Breast epithelium (tissue), 4 donors: ENCODE measurements at places on chromosomes 12 and 14.

DNA sequence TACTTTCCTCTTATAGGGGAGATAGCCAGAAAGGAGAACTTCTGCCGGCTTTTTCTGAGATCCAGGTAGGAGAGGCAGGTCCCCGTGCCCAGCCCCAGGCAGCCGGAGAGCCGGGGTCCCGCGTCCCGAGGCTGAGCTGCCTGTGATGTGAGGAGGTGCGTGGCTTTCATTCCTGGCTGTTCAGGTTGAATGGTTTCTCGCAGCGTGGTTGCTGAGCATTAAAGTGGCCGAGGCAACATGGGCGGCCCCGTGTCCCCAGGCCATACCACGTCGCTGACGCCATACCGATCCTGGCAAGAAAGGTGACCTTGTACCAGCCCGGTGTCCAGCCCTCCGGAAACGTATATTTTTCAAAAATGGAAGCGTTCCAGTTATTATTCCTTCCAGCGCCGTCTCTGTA is 116.7 kb upstream of the MYL2 start:
- H3K36me3 ChIP-seq: no peaks in the 10 kb centered on the region
- peaks cover 6% of the 10 kb centered on the region for H3K27me3 ChIP-seq
- no peak overlapping the region for H3K27ac ChIP-seq

DNA sequence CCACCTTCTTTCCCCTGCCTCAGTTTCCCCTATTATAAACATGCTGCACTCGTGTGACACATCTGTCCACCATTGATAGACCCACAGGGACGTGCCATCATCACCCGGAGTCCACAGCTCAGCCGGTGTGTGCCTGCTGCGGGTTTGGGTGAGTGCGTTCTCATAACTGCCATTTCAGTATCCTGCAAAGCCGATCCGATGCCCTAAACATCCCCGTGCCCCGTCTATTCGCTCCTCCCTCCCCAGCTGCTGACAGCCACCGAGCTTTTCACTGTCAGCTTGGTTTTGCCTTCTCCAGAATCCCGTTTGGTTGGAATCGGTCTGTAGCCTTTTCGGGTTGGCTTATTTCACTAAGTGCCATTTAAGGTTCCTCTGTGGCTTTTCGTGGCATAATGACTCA is 3.9 kb downstream of the LRCOL1 start:
- no peak overlapping the region for H3K4me3 ChIP-seq
- H3K27ac ChIP-seq: no peak overlapping the region
- no peaks in the 10 kb centered on the region for H3K27me3 ChIP-seq
- no peaks in the 10 kb centered on the region for H3K4me1 ChIP-seq

- H3K4me3 ChIP-seq: peak overlapping the region; percentile 15
- H3K27ac ChIP-seq: peak overlapping the region; percentile 81
- no peaks in the 10 kb centered on the region for H3K36me3 ChIP-seq
- no peaks in the 10 kb centered on the region for H3K27me3 ChIP-seq
- DNase-seq: no peak
- no peaks in the 10 kb centered on the region for H3K4me1 ChIP-seq
Measured at GRCh38 chr14:20799456-20799891, 3.2 kb downstream of the RNASE1 start.

GRCh38 chr14:23130871-23131270 is 11.8 kb upstream of the CEBPE start:
- H3K4me1 ChIP-seq: no peaks in the 10 kb centered on the region
- no peak for DNase-seq
- H3K4me3 ChIP-seq: no peak overlapping the region
- H3K36me3 ChIP-seq: no peaks in the 10 kb centered on the region
- H3K27me3 ChIP-seq: no peaks in the 10 kb centered on the region
- peak overlapping the region; percentile 65 for H3K27ac ChIP-seq

DNA sequence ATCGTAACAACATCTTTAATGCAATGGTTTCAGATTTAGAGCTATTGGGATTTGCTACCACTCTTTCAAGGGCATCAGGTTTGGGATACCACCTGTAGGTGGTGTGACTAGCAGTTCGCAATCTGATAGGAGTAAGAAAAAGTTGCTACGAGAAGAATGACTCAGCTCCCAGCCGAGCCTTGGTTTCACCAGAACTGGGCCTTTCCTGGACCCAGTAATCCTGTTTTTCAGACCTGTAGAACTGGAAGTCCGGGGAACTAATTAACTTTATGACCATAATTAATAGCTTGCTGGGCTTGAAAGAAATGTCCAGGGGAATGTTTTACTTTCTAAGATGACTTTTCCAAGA is 770 bp downstream of the ABHD4 start:
- peak overlapping the region; percentile 67 for H3K4me3 ChIP-seq
- H3K36me3 ChIP-seq: peaks cover 7% of the 10 kb centered on the region
- H3K4me1 ChIP-seq: no peaks in the 10 kb centered on the region
- peak; percentile 48 for DNase-seq

DNA sequence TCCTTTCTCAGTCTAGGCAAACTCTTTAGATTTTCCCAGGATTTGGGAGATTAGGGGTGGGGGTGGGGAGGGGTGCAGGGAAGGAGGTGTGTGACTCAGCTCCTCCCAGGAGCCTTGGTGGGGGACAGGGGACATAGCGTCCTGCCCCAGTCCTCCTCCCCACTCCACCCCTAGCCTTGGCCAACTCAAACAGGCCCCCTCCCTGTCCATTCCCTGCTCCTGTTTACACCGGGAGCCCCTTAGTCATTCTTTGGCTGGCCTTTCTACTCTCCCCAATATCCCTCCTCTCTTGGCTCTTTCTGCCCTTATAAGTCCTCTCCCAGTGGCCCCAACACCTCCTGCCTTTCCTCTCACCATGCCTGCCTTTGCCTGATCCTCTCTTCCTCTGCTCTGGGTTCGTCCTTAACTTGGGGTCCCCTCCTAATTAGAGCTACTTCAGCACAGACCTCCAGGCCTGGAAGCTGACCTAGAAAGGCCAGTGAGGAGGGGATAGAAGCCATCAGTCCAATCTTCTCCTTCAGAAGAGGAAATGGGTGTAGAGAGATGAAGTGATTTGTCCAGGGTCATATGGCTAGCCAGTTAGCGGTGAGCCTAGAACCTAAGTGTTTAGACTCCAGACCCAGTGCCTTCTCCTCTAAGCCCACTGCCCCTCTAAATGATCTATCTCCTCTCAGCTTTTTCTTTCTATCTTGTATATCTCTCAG is 2.3 kb upstream of the ITGA5 start:
- no peaks in the 10 kb centered on the region for H3K4me1 ChIP-seq
- H3K27ac ChIP-seq: peak overlapping the region; percentile 86
- H3K4me3 ChIP-seq: no peak overlapping the region
- no peak for DNase-seq
- no peaks in the 10 kb centered on the region for H3K27me3 ChIP-seq

DNA sequence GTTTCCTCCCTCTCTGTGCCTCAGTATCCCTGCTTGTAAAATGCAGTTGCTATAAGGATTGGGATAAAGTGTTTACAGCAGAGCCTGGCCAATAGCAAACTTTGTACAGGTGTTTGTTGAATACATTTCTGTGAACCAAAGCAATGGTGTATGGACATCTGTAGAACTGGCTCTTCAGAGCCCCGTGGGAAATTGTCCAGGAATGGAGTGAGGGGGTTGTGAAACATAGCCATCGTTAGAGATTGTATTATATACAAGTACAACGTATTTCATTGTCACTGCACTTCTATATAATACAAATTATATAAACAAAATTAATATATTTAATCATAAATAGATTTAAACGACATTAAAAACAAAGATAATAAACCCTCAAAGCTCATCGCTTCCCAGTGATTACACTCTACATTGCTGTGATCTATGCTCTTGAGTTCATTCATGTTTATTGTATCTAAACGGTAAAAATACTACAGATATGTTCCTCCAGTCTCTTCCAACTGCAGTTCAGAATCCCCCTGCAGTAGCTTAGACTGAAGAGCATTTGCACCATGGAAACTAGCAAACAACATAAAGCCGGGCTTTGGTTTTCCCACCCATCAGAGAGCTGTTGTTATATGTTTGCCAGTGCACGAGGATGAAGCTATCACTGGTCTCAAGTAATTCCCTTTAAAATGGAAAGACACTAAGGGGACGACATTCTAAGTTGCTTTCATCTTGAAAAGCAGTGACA is 216.7 kb downstream of the TMEM132C start:
- H3K4me1 ChIP-seq: no peaks in the 10 kb centered on the region
- no peaks in the 10 kb centered on the region for H3K36me3 ChIP-seq
- DNase-seq: no peak
- H3K27ac ChIP-seq: no peak overlapping the region

GRCh38 chr12:82862876-82863649 is 176.4 kb downstream of the TMTC2 start:
- no peak for DNase-seq
- H3K4me3 ChIP-seq: no peak overlapping the region
- H3K4me1 ChIP-seq: no peaks in the 10 kb centered on the region
- no peaks in the 10 kb centered on the region for H3K36me3 ChIP-seq
- no peak overlapping the region for H3K27ac ChIP-seq
- H3K27me3 ChIP-seq: no peaks in the 10 kb centered on the region

- H3K4me1 ChIP-seq: peaks cover 18% of the 10 kb centered on the region
- DNase-seq: no peak
- H3K4me3 ChIP-seq: no peak overlapping the region
- no peaks in the 10 kb centered on the region for H3K27me3 ChIP-seq
- H3K27ac ChIP-seq: no peak overlapping the region
Measured at GRCh38 chr12:26279091-26279490, 83.7 kb downstream of the SSPN start.

DNA sequence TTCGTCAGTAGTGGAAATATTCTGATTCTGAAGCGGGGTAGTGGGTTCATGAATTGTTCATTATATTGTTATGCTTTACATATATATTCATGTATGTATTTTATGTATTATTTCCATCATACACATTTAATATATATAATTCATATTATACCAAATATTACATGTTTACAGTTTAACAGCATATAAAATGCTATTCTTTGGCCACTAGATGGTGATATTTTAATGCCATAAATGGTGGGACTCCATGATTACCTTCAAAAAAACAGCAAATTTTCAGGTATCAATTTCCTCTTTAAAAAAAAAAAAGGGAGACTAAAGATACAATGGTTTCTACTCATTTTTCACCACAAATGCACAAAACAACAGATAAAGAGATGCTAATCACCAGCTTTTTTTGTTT is 41.0 kb downstream of the BDKRB1 start:
- H3K4me3 ChIP-seq: no peak overlapping the region
- no peaks in the 10 kb centered on the region for H3K4me1 ChIP-seq
- H3K36me3 ChIP-seq: no peaks in the 10 kb centered on the region
- H3K27me3 ChIP-seq: no peaks in the 10 kb centered on the region
- DNase-seq: no peak
- H3K27ac ChIP-seq: no peak overlapping the region

DNA sequence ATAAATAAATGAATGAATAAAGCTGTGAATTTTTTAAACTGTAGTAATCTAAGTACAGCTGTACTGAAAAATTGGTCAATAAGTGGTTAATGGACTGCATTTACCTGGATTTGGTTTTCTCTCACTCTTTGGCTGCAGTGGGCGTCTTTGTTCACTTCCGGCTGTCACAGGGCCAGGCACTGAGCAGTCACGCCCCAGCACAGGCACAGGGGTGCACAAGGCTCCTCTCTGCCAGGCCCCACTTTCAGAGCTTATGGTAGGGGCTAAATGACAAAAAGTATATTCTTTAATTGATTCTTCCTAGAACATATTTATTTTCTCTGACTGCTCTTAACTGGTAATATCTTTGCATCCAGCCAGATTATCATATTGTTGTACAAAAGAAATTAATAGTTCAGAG is 70.6 kb upstream of the DYNC1H1 start:
- no peak overlapping the region for H3K4me3 ChIP-seq
- DNase-seq: no peak
- no peaks in the 10 kb centered on the region for H3K27me3 ChIP-seq
- no peaks in the 10 kb centered on the region for H3K4me1 ChIP-seq

- no peaks in the 10 kb centered on the region for H3K27me3 ChIP-seq
- no peaks in the 10 kb centered on the region for H3K4me1 ChIP-seq
- H3K36me3 ChIP-seq: no peaks in the 10 kb centered on the region
- DNase-seq: no peak
- no peak overlapping the region for H3K4me3 ChIP-seq
Measured at GRCh38 chr14:35965400-35965799, 139.3 kb downstream of the BRMS1L start.

DNA sequence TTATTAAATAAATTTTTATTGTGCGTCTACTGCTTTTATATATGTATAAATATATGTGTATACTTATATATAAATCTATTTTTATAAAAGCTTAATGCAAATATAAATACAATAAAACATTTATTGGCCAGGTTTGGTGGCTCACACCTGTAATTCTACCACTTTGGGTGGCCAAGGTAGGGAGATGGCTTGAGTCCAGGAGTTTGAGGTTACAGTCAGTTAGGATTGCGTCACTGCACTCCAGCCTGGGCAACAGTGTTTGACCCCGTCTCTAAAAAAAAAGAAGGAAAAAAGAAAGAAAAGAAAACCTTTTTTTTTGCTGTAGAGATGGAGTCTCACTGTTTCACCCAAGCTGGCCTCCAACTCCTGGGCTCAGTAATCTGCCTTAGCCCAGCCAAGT is 20.9 kb downstream of the ACTR6 start:
- H3K27me3 ChIP-seq: no peaks in the 10 kb centered on the region
- no peaks in the 10 kb centered on the region for H3K4me1 ChIP-seq
- H3K4me3 ChIP-seq: no peak overlapping the region
- DNase-seq: no peak
- H3K27ac ChIP-seq: no peak overlapping the region
- no peaks in the 10 kb centered on the region for H3K36me3 ChIP-seq

DNA sequence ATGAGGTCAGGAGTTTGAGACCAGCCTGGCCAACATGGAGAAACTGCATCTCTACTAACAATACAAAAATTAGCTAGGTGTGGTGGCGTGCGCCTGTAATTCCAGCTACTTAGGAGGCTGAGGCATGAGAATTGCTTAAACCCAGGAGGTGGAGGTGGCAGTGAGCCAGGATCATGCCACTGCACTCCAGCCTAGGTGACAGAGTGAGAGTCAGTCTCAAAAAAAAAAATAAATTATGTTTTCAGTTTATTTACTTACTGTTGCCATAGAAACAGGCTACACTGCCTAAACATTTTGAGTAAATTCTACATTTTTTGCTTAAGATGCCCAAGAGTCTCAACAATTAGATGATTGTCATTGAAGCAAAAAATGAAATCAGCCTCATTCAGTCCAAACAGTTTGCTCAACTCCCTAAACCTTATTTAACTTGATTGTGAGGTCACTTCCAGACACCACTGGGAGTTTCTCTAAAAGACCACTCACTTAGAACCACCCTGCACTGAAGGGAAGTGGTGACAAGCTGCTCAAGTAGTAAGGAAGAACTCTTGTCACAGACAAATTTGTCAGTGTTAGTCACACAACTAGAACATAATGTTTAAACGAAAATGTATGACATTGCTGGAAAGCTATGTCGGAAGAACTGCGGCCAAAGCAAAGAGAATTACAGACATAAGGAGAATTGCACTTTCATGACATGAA is 9.8 kb upstream of the GNPNAT1 start:
- no peaks in the 10 kb centered on the region for H3K4me1 ChIP-seq
- no peak overlapping the region for H3K4me3 ChIP-seq
- no peak for DNase-seq
- no peaks in the 10 kb centered on the region for H3K36me3 ChIP-seq
